ENCODE measurements at places on chromosomes 4 and X. TPM values are rescaled to one million over a fixed set of nuclear protein-coding genes. Genes with fewer than 3 reads are reported as not detected.

GRCh38 chr4:133969202-133969848 is 232.3 kb downstream of the PABPC4L start:
- DNase-seq, result peak; percentile 9

- DNase-seq, result no peak
Measured at GRCh38 chr4:118729287-118730286, 44.4 kb downstream of the METTL14 start.

DNA sequence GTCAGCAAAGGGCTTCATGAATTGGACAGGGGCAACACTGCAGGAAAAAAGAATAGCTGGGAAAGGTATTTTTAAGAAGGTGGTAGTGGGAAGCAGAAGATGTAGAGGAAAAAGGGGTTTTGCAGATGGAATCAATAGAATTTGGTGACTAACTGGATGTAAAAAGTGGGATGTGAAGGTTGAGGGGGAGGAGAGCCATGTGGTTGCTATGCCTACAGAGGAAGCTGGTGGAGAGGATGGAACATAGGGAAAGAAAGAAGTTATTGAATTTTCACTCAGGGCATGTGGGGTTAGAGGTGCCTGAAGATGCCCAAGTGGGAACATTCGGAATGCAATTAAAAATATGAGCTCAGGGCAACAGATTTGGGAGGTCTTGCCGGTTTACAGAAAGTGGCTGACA is 33.0 kb downstream of the REELD1 start:
- DNase-seq, result no peak

DNA sequence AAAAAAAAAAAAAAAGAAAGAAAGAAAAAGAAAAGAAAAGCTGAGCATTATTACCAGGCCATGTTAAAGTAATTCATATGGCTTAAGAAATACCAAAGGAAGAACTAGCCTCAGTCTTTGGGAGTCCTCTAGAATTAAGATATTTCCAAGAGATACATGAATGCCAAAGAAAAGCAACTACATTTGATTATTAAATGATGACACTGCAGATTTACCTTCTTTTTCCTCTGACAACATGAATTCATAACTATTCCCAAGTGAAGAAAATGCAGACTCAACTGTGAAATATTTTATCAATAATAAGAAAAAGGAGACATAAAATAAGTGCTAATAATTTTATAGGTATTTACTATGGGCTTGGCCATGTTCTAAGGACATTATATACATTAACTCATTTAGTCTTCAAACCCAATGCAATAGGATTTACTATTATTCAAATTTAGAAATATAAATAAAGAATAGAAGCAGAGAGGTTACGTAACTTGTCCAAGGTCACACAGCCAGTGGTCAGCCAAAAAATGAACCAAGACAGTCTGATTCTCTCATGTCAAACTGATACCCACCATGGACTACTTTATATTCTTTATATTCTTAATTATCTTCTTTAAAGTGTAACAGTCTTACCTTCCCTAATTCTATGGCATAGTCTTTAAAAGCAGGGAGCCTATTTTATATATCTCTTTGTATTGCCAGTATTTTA is 6.9 kb downstream of the SH3D19 start:
- no peak for DNase-seq

- peak; percentile 60 for DNase-seq
Measured at GRCh38 chr4:88439161-88439760, 17.7 kb upstream of the HERC5 start.

- no peak for DNase-seq
Measured at GRCh38 chrX:53128097-53128749, 34.3 kb downstream of the KANTR start.

- DNase-seq, result no peak
Measured at GRCh38 chr4:140688711-140689598, 67.2 kb downstream of the TBC1D9 start.

DNA sequence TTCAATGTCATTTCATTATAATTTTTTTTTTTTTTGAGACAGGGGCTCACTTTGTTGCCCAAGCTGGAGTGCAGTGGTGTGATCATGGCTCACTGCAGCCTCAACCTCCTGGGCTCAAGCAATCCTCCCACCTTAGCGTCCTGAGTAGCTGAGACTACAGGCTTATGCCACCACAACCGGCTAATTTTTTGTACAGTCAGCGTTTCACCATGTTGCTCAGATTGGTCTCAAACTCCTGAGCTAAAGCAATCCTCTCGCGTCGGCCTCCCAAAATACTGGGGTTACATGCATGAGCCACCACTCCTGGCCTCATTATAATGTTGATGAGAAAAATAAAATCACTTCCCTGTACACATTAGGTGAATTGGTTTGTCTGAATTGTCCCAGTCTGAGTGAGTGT is 16.9 kb downstream of the TAF7L start:
- no peak for DNase-seq

GRCh38 chr4:112938461-112939058 is 110.9 kb upstream of the ANK2 start:
- peak; percentile 31 for DNase-seq

DNA sequence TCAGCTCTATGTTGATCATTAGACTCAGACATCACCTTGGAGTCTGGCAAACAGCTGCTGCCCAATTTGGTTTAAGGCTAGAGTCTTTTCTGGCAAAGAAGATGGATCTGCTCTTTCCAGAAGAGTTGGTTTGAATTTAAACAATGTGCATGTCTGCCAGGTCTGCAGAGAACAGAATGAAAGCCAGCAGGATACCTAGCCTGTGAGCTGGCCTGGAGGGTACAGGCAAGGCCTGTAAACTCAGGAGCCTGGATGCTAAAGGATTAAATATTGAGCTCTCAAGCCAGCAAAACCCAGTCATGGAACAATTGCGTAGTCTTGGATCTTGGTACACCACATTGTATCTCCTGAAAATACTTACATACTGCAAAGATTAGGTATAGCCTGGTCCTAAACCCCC is 15.6 kb upstream of the PDLIM3 start:
- no peak for DNase-seq

- peak; percentile 30 for DNase-seq
Measured at GRCh38 chr4:118772081-118772766, 63.7 kb downstream of the SEC24D start.

SCD5 gene
- total RNA-seq, result 50.4 TPM

FOXR2 gene
- not detected for total RNA-seq

SMR3B gene
- total RNA-seq, result not detected

GYPA gene
- total RNA-seq, result not detected

RIPPLY1 gene
- not detected for total RNA-seq

SHROOM2 gene
- total RNA-seq, result 2.4 TPM

RNF175 gene
- 4.7 TPM for total RNA-seq

AADAT gene
- total RNA-seq, result 5.5 TPM

MAGEA1 gene
- total RNA-seq, result not detected

Data from mammary epithelial cell (primary cell).